Activated T-cell treated with anti-CD3 and anti-CD28 coated beads, Interleukin-2, amount 50 U/mL, for 72 hours (primary cell): ENCODE measurements at places on chromosomes 1 and 21. TPM values are rescaled to one million over a fixed set of nuclear protein-coding genes. Genes with fewer than 3 reads are reported as not detected.

Gene CEP85
- total RNA-seq, result 34.6 TPM

Gene GABRD
- not detected for total RNA-seq

Gene OLIG2
- total RNA-seq, result not detected

Gene RXRG
- not detected for total RNA-seq

Gene TMOD4
- 3.2 TPM for total RNA-seq

Gene DDAH1
- 0.09 TPM for total RNA-seq

Gene ZBTB18
- total RNA-seq, result 10.3 TPM

DNA sequence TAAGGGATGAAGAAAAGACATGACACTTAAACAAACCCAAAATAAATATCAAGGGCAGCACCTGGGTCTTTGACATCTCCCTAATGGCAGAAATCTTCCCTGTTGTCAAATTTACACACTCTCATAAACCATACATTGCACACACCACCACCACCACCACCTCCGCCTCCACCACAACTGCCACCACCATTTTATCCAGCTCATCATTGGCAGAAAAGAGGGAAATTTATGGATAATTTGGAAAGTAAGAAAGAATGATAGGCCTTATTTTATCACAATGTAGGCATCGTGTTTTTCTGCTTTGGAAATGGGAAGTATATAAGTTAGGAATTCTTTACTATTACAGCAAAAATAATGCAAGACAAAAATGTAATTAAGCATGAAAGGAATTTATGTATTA is 27.3 kb upstream of the RGS13 start:
- peak overlapping the region; percentile 32 for H3K4me3 ChIP-seq
- peaks cover 16% of the 10 kb centered on the region for H3K4me1 ChIP-seq
- H3K27ac ChIP-seq, result peak overlapping the region; percentile 12
- H3K36me3 ChIP-seq, result no peaks in the 10 kb centered on the region
- no peak for DNase-seq

- no peaks in the 10 kb centered on the region for H3K27me3 ChIP-seq
- no peak for DNase-seq
- H3K27ac ChIP-seq, result no peak overlapping the region
- H3K36me3 ChIP-seq, result no peaks in the 10 kb centered on the region
These were observed 19.6 kb upstream of the SERINC2 start for GRCh38 chr1:31393463-31393862.

DNA sequence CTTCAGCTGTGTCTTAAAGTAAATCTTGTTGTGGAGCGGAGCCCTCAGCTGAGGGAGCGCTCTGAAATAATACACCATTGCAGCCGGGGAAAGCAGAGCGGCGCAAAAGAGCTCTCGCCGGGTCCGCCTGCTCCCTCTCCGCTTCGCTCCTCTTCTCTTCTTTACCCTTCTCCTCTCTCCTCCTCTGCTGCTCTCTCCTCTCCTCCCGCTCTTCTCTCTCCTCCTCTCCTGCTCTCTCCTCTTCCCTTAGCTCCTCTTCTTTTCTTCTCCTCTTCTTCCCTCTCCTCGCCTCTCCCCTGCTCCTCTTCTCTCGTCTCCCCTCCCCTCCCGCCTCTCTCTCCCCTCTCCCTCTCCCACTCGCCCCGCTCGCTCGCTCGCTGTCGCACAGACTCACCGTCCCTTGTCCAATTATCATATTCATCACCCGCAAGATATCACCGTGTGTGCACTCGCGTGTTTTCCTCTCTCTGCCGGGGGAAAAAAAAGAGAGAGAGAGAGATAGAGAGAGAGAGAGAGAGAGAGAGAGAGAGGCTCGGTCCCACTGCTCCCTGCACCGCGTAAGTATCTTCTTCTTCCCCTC is at the start of gene PROX1:
Gene PROX1 (plus strand): TSS at position 47 of the 580 bp plus-strand sequence. CDS start 8,563 bp downstream, outside the sequence.
- peaks cover 43% of the 10 kb centered on the region for H3K4me1 ChIP-seq
- DNase-seq, result peak; percentile 57
- peaks cover 94% of the 10 kb centered on the region for H3K27me3 ChIP-seq
- H3K27ac ChIP-seq, result peak within 1 kb of the TSS; percentile 52
- peak within 1 kb of the TSS; percentile 92 for H3K4me3 ChIP-seq
- peaks cover 5% of the 10 kb centered on the region for H3K36me3 ChIP-seq

DNA sequence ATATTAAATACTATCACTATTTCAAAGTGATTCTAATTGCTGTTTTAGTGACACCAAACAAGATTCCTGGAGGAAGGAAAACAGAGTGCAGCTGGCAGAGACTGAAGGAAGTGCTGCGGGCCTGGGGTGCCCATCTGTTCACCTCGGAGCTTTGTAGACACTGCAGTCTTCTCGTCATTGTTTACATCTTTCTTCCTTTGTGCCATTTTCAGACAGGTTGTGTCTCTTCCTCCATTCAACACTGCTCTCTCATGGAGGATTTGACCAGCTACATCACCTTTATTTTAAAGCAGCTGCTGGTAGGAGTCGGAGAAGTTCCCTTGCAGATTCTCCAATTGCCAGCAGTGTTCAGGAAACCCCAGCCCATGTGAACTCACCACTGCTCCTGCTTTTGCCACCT is 37.3 kb downstream of the ABCA4 start:
- peaks cover 5% of the 10 kb centered on the region for H3K4me1 ChIP-seq
- H3K27ac ChIP-seq, result no peak overlapping the region
- no peak for DNase-seq
- H3K27me3 ChIP-seq, result peaks cover 17% of the 10 kb centered on the region
- no peak overlapping the region for H3K4me3 ChIP-seq

- DNase-seq, result no peak
- H3K36me3 ChIP-seq, result no peaks in the 10 kb centered on the region
- no peak overlapping the region for H3K27ac ChIP-seq
- H3K4me1 ChIP-seq, result no peaks in the 10 kb centered on the region
- no peak overlapping the region for H3K4me3 ChIP-seq
- H3K27me3 ChIP-seq, result no peaks in the 10 kb centered on the region
These were observed 393.3 kb downstream of the PTBP2 start for GRCh38 chr1:97114842-97115241.

DNA sequence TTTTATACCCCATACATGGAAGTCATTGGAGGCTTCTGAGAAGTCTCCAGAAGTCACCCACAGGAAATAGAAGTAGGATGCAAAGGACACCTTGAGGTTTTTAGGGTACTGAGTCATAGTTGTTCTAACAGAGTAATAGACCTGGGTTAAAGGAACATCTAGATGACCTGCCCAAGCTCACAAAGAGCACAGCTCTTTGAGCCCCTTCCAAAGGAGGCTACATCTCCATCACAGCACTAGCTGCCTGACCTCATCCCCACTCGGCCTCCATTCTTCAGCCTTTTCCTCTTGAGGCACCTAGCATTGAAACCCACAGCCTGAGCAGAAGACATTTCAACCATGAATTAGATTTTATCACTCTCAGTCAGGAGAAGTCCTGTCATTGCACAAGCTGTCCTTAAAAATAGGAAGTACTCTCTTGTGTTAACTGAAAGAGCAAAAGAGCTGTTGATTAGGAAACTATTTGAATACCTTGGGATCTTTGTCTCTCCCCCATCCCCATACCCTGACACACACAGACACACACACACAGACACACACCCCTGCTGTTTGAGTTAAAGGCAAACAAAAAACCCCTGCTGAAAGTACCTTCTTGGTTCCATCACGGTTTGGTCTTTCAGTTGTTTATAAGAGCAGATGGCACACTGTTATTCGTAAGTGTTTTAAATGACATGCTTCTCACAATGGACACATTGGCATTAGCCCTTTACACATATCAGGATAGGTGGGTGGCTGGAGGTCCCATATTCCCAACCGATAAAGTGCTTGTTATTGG is 22.2 kb downstream of the MKNK1 start:
- H3K4me3 ChIP-seq, result peak overlapping the region; percentile 69
- no peaks in the 10 kb centered on the region for H3K27me3 ChIP-seq
- peaks cover 6% of the 10 kb centered on the region for H3K36me3 ChIP-seq
- H3K4me1 ChIP-seq, result peaks cover 25% of the 10 kb centered on the region

GRCh38 chr1:103561643-103562395 is 9.6 kb upstream of the AMY2B start:
- H3K27me3 ChIP-seq, result no peaks in the 10 kb centered on the region
- no peak overlapping the region for H3K4me3 ChIP-seq
- H3K27ac ChIP-seq, result peak overlapping the region; percentile 57
- H3K4me1 ChIP-seq, result peaks cover 9% of the 10 kb centered on the region
- no peak for DNase-seq

DNA sequence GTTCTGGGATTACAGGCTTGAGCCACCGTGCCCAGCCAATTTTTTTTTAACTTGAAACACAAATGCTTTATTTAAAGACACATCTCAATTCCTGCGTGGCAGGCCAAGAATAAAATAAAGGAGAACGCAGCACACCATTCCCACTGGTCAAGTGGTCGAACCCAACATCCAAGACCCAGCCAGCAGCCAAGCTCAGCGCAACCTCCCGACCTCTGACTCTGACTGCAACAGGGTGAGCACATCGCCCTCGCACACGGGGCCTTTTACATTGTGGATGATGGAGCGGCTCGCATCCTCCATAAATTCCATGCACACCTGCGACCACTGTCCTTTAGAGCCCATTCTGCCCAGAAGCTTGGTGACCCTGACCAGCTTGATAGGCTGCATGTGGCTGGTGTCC is 5.5 kb upstream of the GUK1 start:
- H3K36me3 ChIP-seq, result no peaks in the 10 kb centered on the region
- no peak overlapping the region for H3K4me3 ChIP-seq
- H3K4me1 ChIP-seq, result peaks cover 11% of the 10 kb centered on the region
- peaks cover 18% of the 10 kb centered on the region for H3K27me3 ChIP-seq
- H3K27ac ChIP-seq, result no peak overlapping the region
- no peak for DNase-seq

DNA sequence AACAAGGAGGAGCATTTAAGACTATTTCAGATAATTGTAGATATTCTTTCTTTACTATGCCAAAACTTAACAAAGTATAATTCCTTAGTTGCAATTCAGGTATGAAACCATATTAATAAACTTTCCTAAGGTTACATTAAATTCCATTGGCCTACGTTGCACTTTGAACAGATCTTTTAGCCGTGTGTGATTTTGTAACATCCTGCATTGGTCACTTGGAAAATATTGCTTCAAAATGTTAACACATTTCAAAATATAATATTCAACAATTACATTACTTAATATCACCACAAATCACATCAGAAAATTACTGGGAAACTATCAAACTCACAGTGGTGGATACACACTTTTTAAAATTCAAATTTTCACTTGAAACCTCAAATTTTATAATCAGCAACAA is 20.2 kb downstream of the ETS2 start:
- H3K27ac ChIP-seq, result no peak overlapping the region
- peaks cover 30% of the 10 kb centered on the region for H3K36me3 ChIP-seq
- no peak for DNase-seq
- no peaks in the 10 kb centered on the region for H3K27me3 ChIP-seq

GRCh38 chr1:41726899-41727748 is 191.6 kb downstream of the HIVEP3 start:
- peak overlapping the region; percentile 80 for H3K27ac ChIP-seq
- no peaks in the 10 kb centered on the region for H3K36me3 ChIP-seq
- DNase-seq, result peak; percentile 53

GRCh38 chr1:214958486-214958885 is 124.1 kb upstream of the KCNK2 start:
- H3K27ac ChIP-seq, result no peak overlapping the region
- H3K27me3 ChIP-seq, result peaks cover 34% of the 10 kb centered on the region
- H3K4me1 ChIP-seq, result peaks cover 5% of the 10 kb centered on the region
- no peak overlapping the region for H3K4me3 ChIP-seq
- no peak for DNase-seq
- H3K36me3 ChIP-seq, result no peaks in the 10 kb centered on the region

GRCh38 chr1:235011064-235011598 is 117.5 kb downstream of the TOMM20 start:
- DNase-seq, result peak; percentile 88
- H3K36me3 ChIP-seq, result peaks cover 42% of the 10 kb centered on the region
- peaks cover 98% of the 10 kb centered on the region for H3K4me1 ChIP-seq

- no peaks in the 10 kb centered on the region for H3K4me1 ChIP-seq
- no peaks in the 10 kb centered on the region for H3K27me3 ChIP-seq
- no peak overlapping the region for H3K4me3 ChIP-seq
- no peaks in the 10 kb centered on the region for H3K36me3 ChIP-seq
These were observed 40.2 kb downstream of the RNF11 start for GRCh38 chr1:51276286-51276685.

- peaks cover 12% of the 10 kb centered on the region for H3K36me3 ChIP-seq
- H3K4me1 ChIP-seq, result peaks cover 33% of the 10 kb centered on the region
- H3K27me3 ChIP-seq, result no peaks in the 10 kb centered on the region
- no peak for DNase-seq
- H3K4me3 ChIP-seq, result no peak overlapping the region
- no peak overlapping the region for H3K27ac ChIP-seq
These were observed 9.0 kb downstream of the URB1 start for GRCh38 chr21:32383812-32384211.

- DNase-seq, result no peak
- H3K36me3 ChIP-seq, result peaks cover 5% of the 10 kb centered on the region
- H3K27ac ChIP-seq, result peak overlapping the region; percentile 72
- H3K4me3 ChIP-seq, result peak overlapping the region; percentile 70
These were observed 7.4 kb downstream of the MEF2D start for GRCh38 chr1:156493154-156493631.

- DNase-seq, result no peak
- peaks cover 4% of the 10 kb centered on the region for H3K36me3 ChIP-seq
- H3K27me3 ChIP-seq, result no peaks in the 10 kb centered on the region
- no peaks in the 10 kb centered on the region for H3K4me1 ChIP-seq
- H3K27ac ChIP-seq, result no peak overlapping the region
These were observed 192.0 kb downstream of the SDCCAG8 start for GRCh38 chr1:243447844-243448243.
